LHCN-M2 (cell line): ENCODE measurements at places on chromosomes 4 and X.
A peak's percentile ranks its signal among the peaks of the same experiment; 100 is the strongest.

GRCh38 chr4:186723292-186724057, at the start of gene FAT1:
FAT1 (minus strand) TSS chr4:186723856; CDS start chr4:186709827, 14,029 bp downstream.
- peak; percentile 79 for DNase-seq

DNA sequence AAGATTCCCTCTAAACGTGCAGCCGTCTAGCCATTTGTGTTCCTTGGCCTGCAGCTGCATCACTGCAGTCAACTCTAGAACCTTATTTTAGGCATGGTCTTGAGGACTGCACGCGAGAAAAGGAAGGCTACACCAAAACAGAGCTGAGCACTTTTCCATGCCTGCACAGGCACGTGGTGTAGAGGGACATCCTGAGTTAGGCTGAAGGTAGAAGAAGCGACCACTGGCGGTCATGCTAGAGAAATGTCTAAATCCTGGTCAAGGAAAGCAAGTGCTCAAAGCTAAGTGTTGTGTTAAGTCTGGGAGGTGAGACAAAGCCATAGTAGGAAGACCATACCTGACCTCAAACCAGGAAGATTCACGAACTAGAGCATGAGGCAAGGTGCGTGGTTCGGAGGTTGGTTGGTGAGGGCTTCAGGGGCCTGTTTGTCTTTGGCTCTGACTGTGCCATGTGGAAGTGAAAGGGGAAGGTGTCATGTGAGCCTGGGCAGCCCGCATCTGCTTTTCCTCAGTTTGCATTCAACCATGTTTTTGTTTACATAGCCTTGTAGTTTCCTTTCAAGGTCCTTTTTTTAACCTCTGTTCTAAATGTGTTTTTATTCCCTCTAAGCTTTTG, 203.8 kb downstream of the AASDH start:
- no peak for DNase-seq

- DNase-seq = peak; percentile 70
These were observed 81.2 kb downstream of the SPRY1 start for GRCh38 chr4:123477711-123478209.

DNA sequence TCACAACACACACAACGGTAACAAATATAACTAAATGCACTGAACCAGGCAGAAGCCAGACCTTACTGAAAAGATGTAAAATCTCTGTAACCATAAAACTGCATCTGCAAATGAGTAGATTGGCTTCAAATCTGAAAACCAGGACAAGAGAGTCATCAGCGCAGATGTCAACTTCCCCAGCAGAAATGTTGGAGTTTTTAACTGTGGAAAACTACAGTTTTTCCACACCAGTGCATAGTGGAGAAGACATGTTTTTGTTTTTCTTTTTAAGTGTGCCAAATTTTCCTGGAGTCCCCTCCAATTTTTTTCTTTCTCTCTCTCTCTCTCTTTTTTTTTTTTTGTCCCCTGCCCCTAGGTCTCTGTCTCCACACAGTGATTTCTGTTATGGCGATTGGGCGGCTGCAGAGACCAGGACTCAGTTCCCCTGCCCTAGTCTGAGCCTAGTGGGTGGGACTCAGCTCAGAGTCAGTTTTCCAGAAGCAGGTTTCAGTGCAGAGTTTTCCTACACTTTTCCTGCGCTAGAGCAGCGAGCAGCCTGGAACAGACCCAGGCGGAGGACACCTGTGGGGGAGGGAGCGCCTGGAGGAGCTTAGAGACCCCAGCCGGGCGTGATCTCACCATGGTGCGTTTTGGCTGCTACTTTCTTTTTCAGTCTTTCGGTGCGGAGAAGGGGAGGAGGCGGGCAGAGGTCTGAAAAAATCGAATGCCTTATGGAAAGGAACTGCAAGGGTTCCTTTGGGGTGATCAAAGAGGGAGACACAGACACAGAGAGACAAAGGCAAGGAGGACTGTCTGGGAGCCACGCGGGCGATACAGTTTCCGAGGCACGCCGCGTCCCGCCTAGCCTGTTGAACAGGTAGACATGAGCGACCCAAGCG, at the start of gene GUCY1A1:
Gene GUCY1A1, plus strand, starts transcription at position 505 of the 878 bp plus-strand sequence. CDS start 30,020 bp downstream, outside the sequence.
- no peak for DNase-seq

DNA sequence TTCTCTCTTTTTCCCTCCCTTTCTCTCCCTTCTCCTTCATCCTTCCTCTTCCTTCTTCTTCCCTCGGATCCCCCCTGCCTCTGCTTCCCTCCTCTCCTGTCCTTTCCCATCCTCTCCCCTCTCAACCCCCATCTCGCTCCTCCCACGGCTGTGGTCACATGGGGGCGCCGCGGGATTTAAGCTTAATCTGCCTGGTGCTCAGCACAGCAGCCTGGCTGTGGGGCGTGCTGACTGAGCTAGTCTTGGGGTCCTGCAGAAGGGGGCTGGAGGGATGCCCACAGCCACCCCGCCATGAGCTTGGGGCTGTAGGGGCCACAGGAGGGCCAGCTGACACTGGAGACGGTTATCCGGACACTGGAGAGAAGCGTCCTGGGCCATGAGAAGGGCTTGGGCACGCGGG, 10.7 kb downstream of the SMIM10L2A start:
- no peak for DNase-seq

DNA sequence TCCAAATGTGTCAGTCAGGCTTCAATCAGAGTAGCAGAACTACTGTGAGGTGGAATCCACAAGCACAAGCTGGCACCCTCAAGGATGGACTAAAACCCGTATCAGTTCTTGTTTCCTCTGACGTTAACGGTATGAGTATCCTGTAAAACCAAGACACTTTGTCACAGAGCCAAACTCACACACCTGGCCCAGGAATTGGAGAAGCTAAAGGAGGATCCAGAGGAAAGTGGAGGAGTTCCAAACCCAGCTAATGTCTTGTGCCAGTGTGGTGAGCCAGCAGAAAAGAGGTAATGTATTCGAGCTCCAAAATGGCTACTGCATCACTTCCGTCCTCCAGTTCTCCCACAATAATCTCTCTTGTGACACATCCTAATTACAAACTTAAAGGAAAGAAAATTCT, 44.7 kb downstream of the ATP1B4 start:
- DNase-seq = no peak

DNA sequence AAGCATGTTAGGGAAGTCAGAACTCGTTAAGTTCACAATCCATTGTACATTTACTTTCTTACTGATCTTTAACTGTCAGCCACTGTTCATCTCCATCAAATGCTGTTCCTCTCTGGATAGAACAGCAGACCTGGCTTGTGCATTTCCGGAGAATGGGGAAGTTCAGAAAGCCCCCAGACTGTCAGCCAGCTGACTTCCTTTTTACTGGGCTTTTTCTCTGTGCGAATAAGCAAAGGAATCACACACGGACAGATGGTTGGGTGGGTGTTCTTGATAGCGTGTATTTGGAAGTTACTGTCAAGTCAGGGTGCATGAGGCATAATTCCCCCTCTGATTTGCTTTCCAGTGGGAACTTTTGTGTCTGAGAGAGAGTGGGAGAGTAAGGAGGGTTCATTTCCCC, 56.8 kb downstream of the TSPAN7 start:
- no peak for DNase-seq

GRCh38 chrX:112641449-112641848, 38.3 kb downstream of the LHFPL1 start:
- no peak for DNase-seq
